Activated T-helper 1 cell treated with anti-CD3 and anti-CD28 coated beads, Interleukin-12 subunit alpha, Interleukin-12 subunit beta, Interleukin-2, Interleukin-4 antibody, amounts not matched to agents 30 ng/mL and 10 ng/mL and 1 ng/mL, durations not matched to agents 14 hours and 24 hours and 36 hours (primary cell): ENCODE measurements at places on chromosomes 5 and 9. TPM values are rescaled to one million over a fixed set of nuclear protein-coding genes. Genes with fewer than 3 reads are reported as not detected.

- DNase-seq = no peak
Observed at GRCh38 chr9:114130141-114130540, 25.2 kb upstream of the COL27A1 start.

DNA sequence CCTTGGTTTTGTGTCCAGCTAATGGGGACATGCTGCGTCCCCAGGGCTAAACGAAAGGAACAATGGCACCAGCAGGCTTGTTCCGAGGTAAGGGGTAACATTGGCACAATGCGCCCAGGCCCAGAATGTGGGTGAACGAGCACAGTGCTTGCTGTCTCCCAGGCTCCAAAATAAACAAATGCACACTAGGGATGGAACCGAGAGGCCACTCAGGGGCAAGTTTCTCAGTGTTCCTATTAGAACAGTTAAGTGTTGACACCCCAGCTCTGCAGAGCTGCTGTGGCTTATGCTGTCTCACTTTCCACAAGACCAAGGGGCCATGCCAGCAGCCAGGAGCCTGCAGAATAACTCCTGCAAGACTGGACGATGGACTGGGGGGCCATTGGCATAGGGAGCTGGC, 492.4 kb downstream of the GADD45G start:
- DNase-seq = no peak

DNA sequence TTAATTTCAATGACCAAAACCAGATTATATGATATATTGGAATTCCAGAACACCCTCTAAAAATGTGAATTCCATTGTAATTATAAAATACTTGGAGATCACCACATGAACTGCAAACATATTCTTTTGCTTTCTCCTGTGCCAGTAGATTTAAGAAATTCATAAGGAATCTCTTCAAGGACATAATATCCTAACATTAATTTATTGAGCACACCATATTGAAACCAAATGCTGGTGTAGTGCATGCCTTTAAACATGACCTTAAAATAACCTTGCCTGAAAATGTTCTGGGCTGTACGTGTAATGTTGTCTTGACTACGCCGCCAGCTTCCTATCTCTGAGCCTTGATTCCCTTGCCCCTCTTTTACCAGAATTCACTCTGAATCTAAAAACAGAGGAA, 205.0 kb upstream of the ACTBL2 start:
- DNase-seq = no peak

- DNase-seq = no peak
Observed at GRCh38 chr5:83947763-83948162, 227.1 kb upstream of the HAPLN1 start.

DNA sequence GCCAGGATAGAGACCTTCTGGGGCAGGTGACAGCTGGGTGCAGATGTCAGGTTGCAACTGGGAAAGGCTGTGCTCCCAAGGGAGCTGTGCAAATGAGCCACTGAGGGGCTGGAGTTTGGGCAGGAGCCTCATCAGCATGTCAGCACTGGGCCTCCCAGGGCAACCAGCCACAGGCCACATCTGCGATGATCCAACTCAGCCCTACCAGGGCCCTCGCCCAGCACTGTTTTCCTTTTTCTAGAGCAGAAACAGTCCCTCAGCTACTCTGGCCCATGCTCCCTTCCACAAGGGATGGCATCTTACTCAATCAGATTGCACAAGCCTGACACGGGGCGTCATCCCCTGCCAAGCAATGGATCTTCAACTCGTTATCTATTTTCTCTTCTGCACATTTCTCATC, 24.8 kb downstream of the NIPAL4 start:
- no peak for DNase-seq

GRCh38 chr5:39373791-39374190, 9.5 kb upstream of the C9 start:
- no peak for DNase-seq

GRCh38 chr5:140041492-140042392, 1.4 kb downstream of the NRG2 start:
- no peak for DNase-seq

DNA sequence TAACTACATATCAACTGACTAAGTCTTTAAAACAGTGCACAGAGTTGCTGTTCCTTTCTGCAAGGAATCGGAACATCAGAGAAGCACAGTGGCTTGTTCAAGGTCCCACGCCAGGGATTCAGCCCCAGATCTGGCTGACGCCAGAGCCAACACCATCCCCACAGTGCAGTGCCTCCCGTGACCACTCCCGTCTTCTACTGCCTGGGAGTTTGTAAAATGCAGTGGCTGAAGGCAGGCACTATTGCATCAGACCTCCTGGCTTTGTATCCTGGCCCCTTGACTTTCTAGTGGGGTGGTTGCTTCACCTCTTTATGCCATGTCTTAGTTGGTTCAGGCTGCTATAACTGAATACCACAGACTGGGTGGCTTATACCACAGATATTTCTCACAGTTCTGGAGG, 131.0 kb downstream of the NSG2 start:
- no peak for DNase-seq

GRCh38 chr5:148514344-148514743, 130.6 kb downstream of the FBXO38 start:
- DNase-seq = no peak

Gene CCDC69
- total RNA-seq = 24.3 and 25.4 TPM in 2 replicates

Gene HIGD2A
- 93.2 and 93.5 TPM in 2 replicates for total RNA-seq

Gene C5orf58
- total RNA-seq = not detected in 2 replicates

Gene ADCY2
- total RNA-seq = not detected in 2 replicates

Gene SLC34A3
- total RNA-seq = not detected in 2 replicates

Gene LYSMD3
- 12.3 and 13.6 TPM in 2 replicates for total RNA-seq

Gene KIF20A
- 17.4 and 18.8 TPM in 2 replicates for total RNA-seq

Gene CENPH
- 32.3 and 35.5 TPM in 2 replicates for total RNA-seq
